ENCODE measurements at places on chromosomes 1 and 21. TPM values are rescaled to one million over a fixed set of nuclear protein-coding genes. Genes with fewer than 3 reads are reported as not detected.

DNA sequence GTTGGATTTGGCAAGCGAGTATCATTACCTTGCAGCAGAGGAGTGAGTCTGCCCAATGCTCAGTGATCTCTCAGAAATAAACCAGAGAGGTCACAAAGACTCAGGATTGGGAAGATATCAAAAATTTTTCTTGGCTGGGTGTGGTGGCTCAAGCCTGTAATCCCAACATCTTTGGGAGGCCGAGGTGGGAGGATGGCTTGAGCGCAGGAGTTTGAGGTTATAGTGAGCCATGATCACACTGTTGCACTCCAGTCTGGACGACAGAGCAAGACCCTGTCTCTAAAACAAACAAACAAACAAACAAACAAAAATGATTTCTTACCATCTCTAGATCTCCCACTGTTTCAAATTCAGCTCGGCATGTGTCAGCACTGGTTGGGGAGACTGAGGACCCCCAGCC, 13.3 kb upstream of the BECN2 start:
- no peak for DNase-seq

DNA sequence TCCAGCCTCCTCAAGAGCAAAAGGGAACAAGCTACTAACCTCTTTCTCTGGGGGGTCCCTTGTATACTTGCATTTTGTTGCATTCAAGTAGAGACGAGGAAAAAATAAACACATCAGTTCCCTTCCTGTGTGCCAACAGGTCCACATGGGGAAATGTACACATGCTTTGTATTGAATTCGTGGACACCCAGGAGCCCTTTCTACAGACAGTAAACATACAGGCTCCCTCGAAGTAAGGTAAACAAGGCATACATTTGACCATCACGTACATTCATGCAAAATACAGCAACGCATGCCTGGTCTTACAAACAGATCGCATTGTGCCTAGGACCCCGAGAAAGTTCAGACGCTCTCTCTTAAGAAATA, 1.1 kb downstream of the KCND3 start:
- no peak for DNase-seq

TFF2 gene
- not detected for polyA plus RNA-seq

DNA sequence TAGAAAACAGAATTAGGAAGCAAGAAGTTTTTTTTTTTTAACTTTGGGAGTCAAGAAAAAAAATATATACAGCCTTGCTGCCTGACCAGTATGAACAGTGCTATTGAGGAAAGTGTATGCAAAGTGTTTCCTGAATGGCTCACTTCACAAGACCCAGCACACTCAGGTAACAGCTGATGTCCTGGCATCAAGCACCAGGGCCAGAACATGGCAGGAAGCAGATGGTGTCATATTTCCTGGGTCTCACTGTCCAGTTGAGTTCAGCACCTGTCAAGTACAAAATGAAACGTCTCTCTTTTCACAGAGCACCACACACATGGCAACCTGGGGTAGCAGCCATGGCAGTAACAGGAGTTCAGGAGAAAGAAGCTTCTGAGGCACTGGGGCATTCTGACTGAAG, 372.3 kb downstream of the TTLL7 start:
- no peak for DNase-seq

RPE65 gene
- not detected for polyA plus RNA-seq

- no peak for DNase-seq
Measured at GRCh38 chr1:29162025-29162424, 19.7 kb downstream of the SRSF4 start.

TIE1 gene
- 0.76 TPM for polyA plus RNA-seq

C1QTNF12 gene
- 0.21 TPM for polyA plus RNA-seq

DNA sequence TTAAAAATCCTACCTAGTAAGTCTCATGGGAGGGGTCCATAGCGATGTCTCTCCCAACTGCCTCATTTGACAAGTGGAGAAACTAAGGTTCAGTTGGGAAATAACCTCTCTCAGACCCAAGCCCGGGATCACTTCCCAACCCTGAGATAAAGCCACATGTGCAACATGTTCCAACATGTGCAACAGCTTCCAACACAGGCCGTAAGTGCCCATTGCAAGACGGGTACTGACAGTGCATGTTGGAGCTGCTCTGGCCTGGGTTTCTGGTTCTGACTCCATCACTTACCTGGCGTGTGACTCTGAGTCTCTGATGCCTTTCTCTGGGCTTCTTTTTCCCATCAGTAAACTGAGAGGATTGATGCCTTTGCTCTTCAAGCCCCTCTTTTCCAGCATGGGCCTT, 38.0 kb upstream of the FOXO6 start:
- DNase-seq, result no peak

DNA sequence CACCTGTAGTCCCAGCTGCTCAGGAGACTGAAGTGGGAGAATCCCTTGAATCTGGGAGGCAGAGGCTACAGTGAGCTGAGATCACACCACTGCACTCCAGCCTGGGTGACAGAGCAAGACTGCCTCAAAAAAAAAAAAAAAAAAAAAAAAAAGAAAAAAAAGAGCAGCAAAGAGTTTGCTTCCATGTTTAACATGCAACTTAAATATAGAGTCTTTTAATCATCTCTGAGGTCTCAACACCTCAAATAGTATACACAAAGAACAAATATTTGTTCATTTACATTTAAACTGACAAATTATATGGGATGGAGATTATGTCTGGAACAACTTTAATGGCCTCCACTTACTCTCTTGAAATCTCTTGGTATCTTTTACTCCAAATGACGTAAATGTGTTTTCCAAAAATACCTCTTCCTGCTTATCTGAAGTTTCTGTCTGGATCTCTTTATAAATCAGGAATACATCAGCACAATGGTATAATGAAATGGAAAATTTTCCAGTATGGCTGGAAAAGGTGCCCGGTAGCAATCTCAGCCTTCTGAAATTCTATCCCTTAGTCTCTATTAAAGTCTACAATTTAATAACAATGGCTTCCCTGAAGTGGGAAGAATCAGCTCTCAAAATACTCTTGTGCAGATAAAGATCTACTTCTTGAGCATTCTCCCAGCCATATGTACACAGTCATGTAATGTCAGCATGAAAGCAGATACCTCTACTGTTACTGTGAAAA, 258.5 kb downstream of the OMA1 start:
- DNase-seq, result no peak

DNA sequence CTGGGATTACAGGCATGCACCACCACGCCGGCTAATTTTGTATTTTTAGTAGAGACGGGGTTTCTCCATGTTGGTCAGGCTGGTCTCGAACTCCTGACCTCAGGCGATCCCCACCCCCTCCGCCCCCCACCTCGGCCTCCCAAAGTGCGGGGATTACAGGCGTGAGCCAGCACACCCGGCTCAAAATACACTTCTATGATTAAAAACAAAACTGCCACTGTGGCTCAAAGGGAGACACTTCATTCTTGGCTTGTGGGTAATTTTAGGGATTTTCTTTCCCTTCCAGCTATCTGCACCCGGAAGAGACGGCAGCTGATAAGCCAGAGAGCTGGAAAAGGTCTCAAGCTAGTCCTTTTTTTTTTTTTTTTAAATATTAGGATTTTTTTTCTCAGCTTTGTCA, 24.5 kb downstream of the TMPRSS2 start:
- no peak for DNase-seq

GRCh38 chr21:46598581-46599572, 6.0 kb downstream of the S100B start:
- peak; percentile 70 for DNase-seq

ELAPOR1 gene
- polyA plus RNA-seq, result 0.88 TPM

DNA sequence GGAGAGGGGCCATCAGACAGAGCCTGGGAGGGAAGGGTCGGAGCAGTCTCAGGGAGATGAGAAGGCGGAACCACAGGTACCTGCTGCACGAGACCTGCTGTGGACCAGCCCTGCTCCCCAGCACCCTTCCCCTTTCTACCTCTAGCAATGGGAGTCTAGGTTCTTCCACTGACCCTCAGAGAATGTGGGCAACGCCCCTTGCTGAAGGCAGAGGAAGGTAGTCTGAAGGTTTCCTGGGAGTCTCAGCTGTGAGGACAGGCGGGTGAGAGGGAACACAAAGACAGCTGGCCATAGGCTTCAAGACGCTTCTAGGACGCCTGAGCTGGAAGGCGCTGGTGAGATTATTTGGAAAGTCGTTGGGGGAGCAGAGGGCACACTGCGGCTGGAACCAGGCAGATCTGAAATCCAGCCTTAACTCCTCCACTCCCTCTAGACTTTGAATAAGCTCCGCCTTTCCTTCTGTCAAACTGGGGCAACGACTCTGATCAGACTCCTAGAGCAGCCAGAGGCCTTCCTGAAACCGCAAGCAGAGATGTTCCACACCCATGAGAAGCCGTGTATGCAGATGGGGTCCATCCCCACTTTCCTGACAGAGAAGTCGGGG, 18.1 kb downstream of the SLC45A3 start:
- no peak for DNase-seq

OR10J1 gene
- not detected for polyA plus RNA-seq

- no peak for DNase-seq
Measured at GRCh38 chr1:241447031-241447644, 72.4 kb downstream of the FH start.

WNT9A gene
- 0.91 TPM for polyA plus RNA-seq

ADGRL4 gene
- polyA plus RNA-seq, result 11.9 TPM

- DNase-seq, result peak; percentile 32
Measured at GRCh38 chr1:243850452-243851256, 611 bp upstream of the AKT3 start.

DNA sequence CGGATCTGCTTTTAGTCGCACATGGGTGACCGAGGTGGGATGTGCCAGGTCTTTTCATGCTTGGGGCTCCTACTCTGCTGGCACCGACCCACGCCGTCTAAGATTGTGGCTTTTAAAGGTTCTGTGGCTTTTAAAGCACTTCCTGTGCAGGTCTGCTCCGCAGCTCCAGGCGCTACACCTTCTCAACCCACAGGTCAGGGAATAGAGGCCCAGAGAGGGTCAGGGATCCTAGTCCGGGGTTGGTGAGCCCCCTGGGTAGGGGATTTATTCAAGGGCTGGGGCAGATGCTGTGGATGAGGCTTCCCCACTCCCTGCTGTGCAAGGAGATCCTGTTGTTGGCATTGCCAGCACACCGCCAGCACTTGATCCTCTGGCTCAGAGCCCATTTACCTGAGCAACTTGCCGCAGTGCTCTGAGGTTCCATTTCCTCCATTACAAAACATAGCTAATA, 212.8 kb upstream of the RAB4A start:
- no peak for DNase-seq

- DNase-seq, result no peak
Measured at GRCh38 chr1:17852383-17852782, 97.2 kb downstream of the ACTL8 start.

B3GALT2 gene
- polyA plus RNA-seq, result 5.7 TPM

DNA sequence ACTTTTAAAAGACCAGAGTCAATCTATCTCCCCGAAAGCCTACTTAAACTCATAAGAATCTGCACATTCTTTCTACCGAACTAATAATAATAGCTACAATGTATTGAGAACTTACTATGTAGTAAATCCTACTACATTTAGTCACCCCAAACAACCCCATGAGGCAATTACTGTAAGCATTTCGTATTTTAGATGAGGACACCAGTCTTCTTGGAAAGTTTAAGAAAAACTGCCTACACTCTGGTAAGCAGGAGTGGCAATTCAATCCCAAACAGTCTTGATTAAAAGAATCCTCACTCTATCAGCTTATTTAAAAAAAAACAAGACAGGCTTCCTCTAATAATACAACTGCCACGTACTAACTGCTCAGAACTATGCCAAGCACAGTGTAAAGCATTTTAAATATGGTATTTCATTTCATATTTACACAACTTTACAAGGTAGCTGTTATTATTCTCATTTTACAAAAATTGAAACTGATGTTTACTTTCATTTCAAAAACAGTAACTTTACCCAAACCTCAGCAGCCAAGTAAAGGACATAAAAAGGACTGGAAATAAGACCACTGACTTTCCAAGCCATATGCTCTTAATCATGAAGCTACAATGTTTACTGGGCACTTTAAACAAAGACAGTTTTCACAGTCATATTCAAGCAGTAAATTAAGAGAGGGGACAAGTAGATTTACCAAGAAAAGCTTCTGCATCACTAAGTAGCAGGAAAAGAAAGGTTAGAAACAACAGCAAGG, 13.9 kb downstream of the ARID4B start:
- no peak for DNase-seq

AVPR1B gene
- polyA plus RNA-seq, result not detected

DNA sequence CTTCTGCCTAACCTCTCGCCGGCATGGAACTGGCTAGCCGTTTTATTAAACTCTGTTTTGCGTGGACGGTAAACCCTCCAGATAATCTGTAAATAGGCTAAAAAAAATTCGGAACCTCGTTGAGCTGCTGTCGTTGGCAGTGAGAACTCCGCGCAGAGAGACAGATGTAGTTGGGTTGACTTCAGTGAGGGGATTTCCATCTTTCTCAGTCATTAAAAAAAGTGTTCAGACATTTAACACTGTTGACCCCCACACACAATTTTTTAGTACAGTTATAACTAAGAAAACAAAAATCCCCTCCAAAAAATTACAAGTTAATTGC, 464 bp downstream of the PARK7 start:
- no peak for DNase-seq

EDEM3 gene
- polyA plus RNA-seq, result 26.1 TPM

GRCh38 chr1:157306896-157307295, 168.7 kb upstream of the ETV3 start:
- no peak for DNase-seq

- no peak for DNase-seq
Measured at GRCh38 chr1:183194527-183195141, 8.6 kb downstream of the LAMC2 start.

CBR3 gene
- polyA plus RNA-seq, result 10.9 TPM

GRCh38 chr1:48743480-48743879, 33.2 kb downstream of the BEND5 start:
- no peak for DNase-seq

DNA sequence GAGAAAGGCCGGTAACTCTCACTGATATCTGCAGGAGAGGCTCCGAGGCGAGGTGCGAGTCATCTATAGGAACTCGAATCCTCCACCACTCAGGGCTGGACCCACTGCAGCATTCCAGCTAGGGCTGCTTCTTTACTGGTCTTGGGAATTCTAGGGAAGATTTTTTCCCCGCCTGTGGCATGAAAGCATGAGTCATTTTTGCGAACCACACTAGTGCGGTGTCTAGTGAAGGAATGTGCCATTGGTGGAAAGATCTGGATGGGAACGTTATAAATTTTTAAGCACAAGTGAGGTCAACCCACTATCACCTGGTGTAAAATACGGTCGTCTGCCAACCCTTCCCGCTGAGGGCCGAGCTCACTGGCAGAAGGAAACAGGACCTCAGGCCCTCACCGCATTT, 49.7 kb downstream of the SYF2 start:
- DNase-seq, result peak; percentile 4

GBP6 gene
- not detected for polyA plus RNA-seq

- peak; percentile 66 for DNase-seq
Measured at GRCh38 chr1:109112652-109113285, 1.1 kb upstream of the ELAPOR1 start.

GRCh38 chr1:160542303-160542945, 19.4 kb upstream of the SLAMF6 start:
- DNase-seq, result no peak

Measured in AG04450 (cell line).